ENCODE measurements at places on chromosomes 4 and X.

GRCh38 chrX:103607364-103608305, at the start of gene TCEAL3:
TCEAL3 (plus strand) TSS chrX:103607963; CDS start chrX:103609065, 1,102 bp downstream.
- peak; percentile 50 for DNase-seq

- DNase-seq = no peak
These were observed 377 bp downstream of the TIMM17B start for GRCh38 chrX:48897157-48897624.

GRCh38 chr4:41678086-41678816, 70.3 kb downstream of the PHOX2B start:
- peak; percentile 15 for DNase-seq

GRCh38 chrX:16876696-16877095, 6.5 kb upstream of the RBBP7 start:
- DNase-seq = no peak

DNA sequence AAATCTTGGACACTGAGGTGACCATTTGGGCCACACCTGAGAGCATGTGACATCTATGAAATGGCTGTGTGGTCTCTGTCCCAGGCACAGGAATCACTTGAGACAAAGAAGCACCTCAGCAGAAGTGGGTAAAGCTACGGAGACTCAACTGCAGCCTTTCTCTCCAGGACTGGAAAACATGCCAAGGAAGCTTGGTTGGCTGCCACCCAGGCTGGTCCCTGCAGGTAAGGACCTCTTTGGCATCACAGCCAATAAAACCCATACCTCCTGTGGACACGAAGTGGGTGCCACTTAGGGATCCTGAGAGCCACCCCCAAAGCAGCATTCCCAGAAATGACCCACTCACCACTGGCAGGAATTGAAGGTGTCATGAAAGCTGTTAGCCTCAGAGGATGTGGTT, 74.6 kb downstream of the LEF1 start:
- no peak for DNase-seq

GRCh38 chr4:6989331-6989923, 53.7 kb upstream of the TADA2B start:
- DNase-seq = no peak

GRCh38 chr4:137532869-137533236, 559 bp upstream of the PCDH18 start:
- DNase-seq = no peak

DNA sequence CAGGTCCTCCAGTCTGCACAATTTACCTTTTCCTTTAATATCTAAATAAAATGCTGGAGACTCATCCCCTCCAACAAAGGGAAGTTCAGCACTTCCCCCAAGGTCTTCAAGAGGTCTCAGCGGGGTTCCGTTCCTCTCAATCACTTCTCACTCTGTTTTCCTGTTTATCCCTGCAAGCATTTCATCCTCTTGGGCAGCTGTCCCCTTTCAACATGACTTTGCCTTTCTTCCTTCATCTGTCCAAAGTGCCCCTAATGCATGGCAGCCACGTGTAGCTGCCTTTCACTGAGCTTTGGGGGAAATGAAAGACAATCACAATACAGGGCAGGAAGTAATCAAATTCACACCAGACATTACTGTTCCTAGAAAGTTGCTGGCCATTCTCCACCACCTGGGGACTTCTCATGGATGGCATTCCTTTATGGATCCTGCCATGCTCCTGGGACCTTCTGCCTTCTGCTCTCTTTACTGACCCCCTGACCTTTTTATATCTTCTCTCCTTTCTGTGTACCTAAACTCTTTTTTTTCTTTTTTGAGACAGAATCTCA, 79.7 kb upstream of the USP9X start:
- peak; percentile 1 for DNase-seq

GRCh38 chrX:22430701-22431100, 158.0 kb downstream of the CBLL2 start:
- no peak for DNase-seq

GRCh38 chr4:169440446-169440845, 169.7 kb upstream of the SH3RF1 start:
- DNase-seq = peak; percentile 13

- no peak for DNase-seq
These were observed 340.2 kb downstream of the GASK1B start for GRCh38 chr4:157832596-157832995.

GRCh38 chr4:3188118-3188517, 60.8 kb upstream of the MSANTD1 start:
- DNase-seq = no peak

- no peak for DNase-seq
These were observed 5.9 kb downstream of the PDLIM3 start for GRCh38 chr4:185529413-185529812.

GRCh38 chrX:20595928-20596575, 329.3 kb upstream of the RPS6KA3 start:
- no peak for DNase-seq

DNA sequence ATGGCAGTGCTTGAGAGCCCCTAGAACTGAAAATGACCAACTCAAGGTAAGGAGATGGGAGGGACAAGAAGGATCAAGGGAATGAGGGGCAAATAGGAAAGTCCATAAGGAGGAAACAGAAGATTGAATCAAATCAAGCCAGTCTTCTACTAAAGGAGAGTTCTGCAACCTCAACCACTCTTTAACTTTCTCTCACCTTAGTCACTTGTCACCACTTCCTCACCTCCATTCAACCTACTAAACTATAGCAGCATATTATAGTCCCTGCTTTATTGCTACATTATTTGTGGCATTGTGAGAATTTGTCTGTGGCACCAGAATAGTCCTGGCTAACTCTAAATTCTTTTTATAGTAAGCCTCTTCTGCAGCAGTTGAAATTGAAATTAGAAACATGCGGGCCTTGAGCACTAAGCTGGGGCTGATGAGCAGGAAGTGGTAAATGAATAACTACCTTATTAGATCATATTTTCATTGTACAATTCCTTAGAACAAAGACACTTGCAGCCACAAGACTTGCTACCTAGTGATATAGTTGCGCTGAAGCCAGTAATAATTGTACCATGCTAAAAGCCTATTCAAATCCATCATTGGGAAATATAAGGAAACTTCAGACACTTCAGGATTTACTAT, 336.9 kb downstream of the ZNF674 start:
- DNase-seq = no peak

GRCh38 chrX:45621376-45622041, 420.8 kb upstream of the DIPK2B start:
- no peak for DNase-seq

DNA sequence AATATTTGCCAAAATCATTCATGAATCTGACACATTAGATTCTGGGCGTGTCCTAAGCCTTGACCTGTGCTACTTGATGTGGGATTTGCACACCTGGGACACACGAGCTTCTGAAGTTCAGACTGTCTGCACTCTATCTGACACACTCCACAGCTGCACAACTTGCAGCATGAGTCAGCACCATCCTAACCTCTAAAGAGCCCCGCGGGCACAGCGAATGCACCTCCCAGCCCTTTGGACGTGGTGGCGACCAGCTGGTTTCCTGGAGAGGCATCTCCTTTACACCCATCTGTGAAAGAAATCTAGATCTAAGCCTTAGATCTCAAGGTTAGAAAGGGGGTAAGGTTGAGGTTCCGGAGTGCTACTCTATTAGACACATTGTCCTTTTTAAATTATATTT, 69.2 kb downstream of the SORBS2 start:
- no peak for DNase-seq

DNA sequence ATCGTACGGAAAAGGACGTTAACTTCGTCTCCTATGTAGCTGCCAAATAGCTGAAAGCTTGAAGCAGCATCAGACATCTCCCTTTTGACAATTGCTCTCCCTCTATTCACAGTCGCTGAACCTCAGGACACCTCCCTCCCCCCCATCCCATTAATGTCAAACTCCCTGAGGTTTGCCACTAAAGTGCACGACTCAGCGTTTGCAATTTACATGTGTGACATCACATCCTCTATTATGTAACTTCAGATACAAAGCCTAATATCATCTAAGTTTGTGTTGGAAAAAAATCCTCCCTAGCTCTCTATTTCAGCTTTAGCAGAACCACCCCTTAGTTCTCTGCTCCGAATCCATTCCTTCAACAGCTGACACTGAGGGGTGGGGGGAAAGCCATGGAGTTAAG, 5.5 kb upstream of the NR3C2 start:
- DNase-seq = no peak

DNA sequence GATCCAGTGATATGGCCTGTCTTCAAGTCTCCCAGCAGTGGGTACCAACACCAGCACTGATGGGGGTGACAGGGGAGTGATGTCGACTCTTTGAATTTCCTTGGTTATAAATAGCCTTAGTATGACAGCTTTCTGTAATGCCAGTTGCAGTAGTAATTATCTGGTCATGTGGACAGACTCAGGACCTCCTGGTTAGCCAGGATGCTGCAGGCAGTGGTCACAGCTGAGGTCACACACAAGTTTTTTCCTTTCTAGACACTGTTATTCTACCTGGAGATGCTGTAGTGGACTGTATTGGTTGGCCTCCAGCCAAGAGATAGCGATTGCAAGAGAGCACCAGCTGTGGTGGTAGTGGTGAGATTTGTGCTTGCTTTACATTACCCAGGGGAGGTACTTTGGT, 63.6 kb downstream of the UPRT start:
- DNase-seq = no peak

- DNase-seq = no peak
These were observed 46.3 kb downstream of the SPANXD start for GRCh38 chrX:141652286-141652685.

GRCh38 chr4:114393295-114394038, 205.1 kb upstream of the UGT8 start:
- no peak for DNase-seq

DNA sequence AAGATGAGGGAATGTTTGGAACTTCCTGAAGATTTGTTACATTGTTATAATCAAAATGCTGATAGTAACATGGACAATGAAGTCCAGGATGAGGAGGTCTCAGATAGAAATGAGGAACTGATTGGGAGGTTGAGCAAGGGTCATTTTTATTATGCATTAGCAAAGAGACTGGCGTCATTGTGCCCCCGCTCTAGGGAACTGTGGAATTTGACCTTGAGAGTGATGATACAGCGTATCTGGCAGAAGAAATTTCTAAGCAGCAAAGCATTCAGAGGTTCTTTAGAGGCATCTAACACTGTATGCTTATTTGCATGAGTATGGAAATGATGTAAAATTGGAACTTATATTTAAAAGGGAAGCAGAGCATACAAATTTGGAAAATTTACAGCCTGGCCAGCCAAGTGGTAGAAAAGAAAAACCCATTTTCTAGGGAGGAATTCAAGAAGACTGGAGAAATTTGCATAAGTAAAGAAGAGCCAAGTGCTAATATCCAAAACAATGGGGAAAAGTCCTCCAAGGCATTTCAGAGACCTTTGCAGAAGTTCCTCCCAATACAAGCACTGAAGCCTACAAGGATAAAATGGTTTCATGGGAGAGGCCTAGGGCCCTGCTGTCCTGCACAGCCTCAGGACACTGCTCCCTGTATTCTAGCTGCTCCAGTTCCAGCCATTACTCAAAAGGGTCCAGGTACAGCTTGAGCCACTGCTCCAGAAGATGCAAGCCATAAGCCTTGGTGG, 483.0 kb upstream of the NDST4 start:
- DNase-seq = no peak

GRCh38 chr4:40525752-40526598, 103.7 kb downstream of the RBM47 start:
- no peak for DNase-seq

- DNase-seq = no peak
These were observed 1414.7 kb upstream of the TENM3 start for GRCh38 chr4:180828455-180829018.

GRCh38 chr4:153766758-153767157, 6.9 kb upstream of the RNF175 start:
- no peak for DNase-seq

- no peak for DNase-seq
These were observed 231.9 kb downstream of the STPG2 start for GRCh38 chr4:97911236-97911906.

DNA sequence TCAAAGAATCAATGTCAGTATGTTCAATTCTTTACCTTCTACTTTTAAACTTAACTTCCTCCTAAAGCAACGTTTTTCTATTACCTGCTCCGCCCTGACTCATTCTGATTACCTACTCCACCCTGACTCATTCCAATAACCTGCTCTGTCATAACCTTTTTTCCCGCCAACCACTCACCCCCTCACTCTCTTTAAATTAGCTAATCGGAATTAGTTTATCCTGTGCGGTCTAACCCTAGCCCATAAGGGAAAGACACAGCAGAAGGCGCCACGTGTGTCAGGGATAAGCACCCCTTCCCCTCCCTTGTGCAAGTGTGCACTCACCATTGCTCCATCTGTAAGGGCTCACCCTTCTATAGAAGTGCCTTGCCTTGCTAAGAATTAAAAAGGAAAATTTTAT, 64.4 kb downstream of the EIF4E start:
- DNase-seq = no peak

DNA sequence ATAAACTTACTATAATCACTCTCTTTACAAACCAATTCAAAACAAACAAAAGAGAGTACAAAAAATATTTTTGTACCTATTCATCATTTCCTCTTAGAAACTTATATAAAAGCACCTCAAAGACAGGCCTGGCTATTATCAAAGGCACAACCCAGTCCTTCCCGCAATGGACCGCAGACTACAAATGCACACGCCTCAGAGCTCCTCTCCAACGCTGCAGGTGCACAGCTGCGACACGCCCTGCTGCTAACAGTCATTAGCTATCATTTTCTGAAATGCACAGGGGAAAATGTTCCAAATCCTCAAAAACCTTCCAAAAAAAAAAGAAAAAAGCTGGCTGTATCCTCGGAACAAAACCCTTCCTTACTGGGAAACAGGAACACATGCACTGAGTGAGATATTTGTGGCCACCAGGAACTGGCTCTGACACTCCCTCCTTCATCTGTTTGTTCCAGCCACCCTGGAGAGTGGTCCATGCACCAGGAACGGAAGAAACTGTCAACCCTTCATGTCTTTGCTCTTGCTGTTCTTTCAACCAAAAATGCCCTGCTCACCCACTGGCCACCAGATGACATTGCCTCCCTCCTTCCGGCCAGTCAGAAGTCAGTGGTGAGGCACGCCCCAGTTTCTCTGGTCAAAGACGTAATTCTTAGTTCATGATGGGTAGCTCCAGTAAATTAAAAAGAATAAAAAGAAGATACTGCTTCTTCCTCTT, 16.7 kb downstream of the IRF2 start:
- DNase-seq = no peak

GRCh38 chr4:113849771-113850170, 88.2 kb upstream of the CAMK2D start:
- DNase-seq = no peak

GRCh38 chr4:58477513-58477912, 1367.3 kb upstream of the IGFBP7 start:
- DNase-seq = no peak

GRCh38 chr4:80116516-80116915, 43.5 kb upstream of the ANTXR2 start:
- no peak for DNase-seq

DNA sequence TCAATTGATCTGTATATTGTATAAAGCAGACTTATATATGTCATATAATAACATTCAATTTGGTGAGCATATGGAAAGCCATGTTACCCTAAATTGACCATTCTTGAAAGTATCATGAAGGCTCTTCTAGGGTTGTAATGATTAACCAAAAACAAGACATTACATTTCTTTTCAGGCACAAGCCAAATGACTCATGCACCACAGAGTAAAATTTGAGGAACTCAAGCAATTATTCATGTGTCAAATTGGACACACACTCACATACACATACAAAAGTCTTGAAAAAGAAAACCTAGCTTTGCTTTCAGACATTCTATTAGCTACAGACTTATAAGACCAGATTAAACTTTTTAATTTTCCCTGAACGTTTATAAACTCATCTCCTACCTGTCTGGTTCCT, 146.5 kb upstream of the PCDH18 start:
- no peak for DNase-seq

Measured in C1 segment of cervical spinal cord (tissue), 14 donors.